ENCODE measurements at places on chromosomes 11 and 22. TPM values are rescaled to one million over a fixed set of nuclear protein-coding genes. Genes with fewer than 3 reads are reported as not detected.

RPS3 gene
- 3,175 TPM for total RNA-seq

MRGPRX3 gene
- total RNA-seq: 0.15 TPM

FAM83F gene
- total RNA-seq: under 0.01 TPM

GVQW3 gene
- total RNA-seq: 4.4 TPM

HTR3A gene
- not detected for total RNA-seq

ACCS gene
- 16.4 TPM for total RNA-seq

CCDC73 gene
- not detected for total RNA-seq

GAB4 gene
- not detected for total RNA-seq

SHANK3 gene
- 0.30 TPM for total RNA-seq

PRDM10 gene
- total RNA-seq: 6.5 TPM

ATG16L2 gene
- total RNA-seq: 11.2 TPM

SLC35F2 gene
- total RNA-seq: 31.0 TPM

SUSD2 gene
- total RNA-seq: 7.4 TPM

KRTAP5-11 gene
- not detected for total RNA-seq

GTF2H1 gene
- total RNA-seq: 33.5 TPM

CNGA4 gene
- not detected for total RNA-seq

GLB1L3 gene
- not detected for total RNA-seq
